ENCODE measurements at places on chromosomes 1 and 21.

DNA sequence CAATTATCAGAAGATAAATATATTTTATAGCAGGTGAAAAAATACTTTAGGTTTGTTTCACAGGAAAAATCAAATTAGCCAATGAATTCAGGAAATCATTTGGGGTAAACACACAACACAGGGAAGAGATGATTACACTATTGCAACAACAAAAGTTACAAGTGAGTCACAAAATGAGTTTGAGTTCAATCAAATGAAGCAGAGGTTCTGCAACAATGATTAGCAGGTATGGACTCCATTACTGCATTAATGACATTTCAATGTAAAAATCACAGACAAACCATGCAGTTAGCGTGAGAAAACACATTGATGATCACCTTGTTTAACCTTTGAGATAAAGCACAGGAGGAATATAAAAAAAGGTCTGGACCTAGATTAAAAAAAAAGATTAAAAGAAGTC lies 9.7 kb downstream of the ADGRL4 start:
- DNase-seq, result no peak

GRCh38 chr1:119871881-119872280 lies 24.4 kb downstream of the ADAM30 start:
- DNase-seq, result no peak

GRCh38 chr1:47396671-47397196 lies 19.4 kb upstream of the FOXE3 start:
- no peak for DNase-seq

- no peak for DNase-seq
These were observed at the start of gene DLGAP3 for GRCh38 chr1:34929497-34929852. TSS of gene DLGAP3 (minus strand) at chr1:34929650. CDS start at chr1:34905383, 24,267 bp downstream.

DNA sequence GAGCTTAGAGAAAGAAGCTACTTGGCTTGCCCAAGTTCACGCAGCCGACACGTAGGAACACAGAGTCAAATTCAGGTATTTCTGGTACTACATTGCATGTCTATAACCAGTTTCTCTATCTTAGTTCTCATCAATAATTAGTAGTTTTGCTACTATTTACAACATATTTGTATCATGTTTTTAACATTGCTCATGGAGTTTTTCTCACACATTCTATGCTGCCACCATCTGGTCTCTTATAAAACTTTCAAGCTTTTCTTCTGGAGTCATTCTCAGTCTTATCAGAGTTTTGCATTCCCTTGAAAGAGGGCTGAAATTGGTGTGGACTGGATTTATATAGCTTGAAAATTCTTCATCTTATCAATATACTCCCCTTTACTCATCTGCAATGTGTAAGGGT lies 118.8 kb upstream of the PALMD start:
- no peak for DNase-seq
